ENCODE measurements at places on chromosomes 7 and 10.

- no peak for DNase-seq
Measured at GRCh38 chr10:50862719-50863118, 22.7 kb downstream of the A1CF start.

DNA sequence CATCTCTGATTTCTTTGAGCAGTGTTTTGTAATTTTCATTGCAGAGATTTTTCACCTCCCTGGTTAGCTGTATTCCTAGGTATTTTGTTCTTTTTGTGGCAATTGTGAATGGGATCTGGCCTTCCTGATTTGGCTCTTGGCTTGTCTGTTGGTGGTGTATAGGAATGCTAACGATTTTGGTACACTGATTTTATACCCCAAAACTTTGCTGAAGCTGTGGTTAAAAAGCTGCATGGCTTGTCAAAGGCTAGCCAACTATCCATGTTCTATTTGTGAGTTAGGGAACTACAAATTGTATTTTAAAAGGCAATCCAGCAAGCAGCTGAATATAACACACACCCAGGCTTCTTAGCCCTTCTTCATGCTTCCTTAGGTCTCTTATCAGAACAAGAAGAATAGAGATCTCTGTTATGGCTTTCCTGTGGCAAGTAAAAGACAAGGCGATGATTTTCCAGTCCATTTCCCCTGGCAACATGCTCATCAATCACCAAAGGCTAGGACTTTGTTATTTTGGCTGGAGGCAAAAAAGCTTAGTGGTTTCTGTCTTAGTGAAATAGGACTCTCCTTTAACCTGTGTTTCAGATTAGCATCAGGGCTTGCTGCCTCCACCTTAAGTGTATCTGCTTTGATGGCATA lies 77.5 kb downstream of the CDK6 start:
- no peak for DNase-seq

DNA sequence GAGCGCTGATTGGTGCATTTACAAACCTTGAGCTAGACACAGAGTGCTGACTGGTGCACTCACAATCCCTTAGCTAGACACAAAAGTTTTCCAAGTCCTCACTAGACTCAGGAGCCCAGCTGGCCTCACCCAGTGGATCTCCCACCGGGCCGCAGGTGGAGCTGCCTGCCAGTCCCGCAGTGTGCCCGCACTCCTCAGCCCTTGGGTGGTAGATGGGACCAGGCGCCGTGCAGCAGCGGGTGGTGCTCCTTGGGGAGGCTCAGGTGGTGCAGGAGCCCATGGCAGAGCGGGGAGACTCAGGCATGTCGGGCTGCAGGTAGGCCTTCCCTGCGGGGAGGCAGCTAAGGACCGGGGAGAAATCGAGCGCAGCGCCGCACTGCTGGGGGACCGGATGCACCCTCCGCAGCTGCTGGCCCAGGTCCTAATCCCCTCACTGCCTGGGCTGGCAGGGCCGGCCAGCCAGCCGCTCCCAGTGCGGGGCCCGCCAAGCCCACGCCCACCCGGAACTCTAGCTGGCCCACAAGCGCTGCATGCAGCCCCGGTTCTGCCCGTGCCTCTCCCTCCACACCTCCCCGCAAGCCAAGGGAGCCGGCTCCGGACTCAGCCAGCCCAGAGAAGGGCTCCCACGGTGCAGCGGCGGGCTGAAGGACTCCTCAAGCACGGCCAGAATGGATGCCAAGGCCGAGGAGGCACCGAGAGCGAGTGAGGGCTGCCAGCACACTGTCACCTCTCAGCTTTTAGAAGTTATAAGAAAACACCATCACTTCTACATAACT lies 128.9 kb downstream of the ZNF438 start:
- DNase-seq, result no peak

GRCh38 chr7:45240273-45240771 lies 82.7 kb downstream of the RAMP3 start:
- no peak for DNase-seq

DNA sequence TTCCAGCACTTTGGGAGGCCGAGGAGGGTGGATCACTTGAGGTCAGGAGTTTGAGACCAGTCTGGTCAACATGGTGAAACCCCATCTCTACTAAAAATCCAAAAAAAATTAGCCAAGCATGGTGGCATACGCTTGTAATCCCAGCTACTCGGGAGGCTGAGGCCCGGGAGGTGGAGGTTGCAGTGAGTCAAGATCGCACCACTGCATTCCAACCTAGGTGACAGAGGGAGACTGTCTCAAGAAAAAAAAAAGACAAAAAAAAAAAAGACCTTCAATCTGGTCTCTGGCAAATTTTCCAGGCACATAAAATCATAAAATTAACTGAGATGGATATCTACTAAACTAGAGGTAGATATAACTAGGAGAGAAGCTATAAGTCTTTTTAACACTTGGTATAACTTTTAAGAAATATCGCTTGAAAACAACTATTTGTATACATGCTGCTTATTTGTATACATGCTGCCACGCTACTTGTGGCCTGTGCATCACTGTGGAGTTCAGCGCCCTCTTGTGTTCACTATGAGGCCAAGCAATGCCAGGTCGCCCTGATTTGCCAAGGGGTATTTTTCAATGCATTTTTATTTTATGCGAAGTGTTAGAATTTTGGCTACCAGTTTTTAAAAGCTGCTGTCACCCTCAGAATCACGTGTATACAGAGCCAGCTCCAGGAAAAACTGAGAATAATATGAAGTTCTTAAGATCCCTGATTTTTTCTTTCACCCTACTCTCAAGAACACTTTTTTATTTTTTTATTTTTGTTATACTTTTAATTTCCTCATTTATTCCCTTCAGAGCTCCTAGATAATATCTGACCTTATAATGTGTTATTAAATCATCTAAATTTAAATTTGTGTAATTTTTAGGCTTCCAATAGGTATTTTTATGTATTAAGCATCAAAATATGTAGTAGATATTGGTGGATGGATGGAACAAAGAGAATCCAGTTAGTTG lies 26.7 kb downstream of the CYCS start:
- peak; percentile 70 for DNase-seq

- no peak for DNase-seq
Measured at GRCh38 chr10:48364659-48365405, 58.4 kb downstream of the MAPK8 start.

DNA sequence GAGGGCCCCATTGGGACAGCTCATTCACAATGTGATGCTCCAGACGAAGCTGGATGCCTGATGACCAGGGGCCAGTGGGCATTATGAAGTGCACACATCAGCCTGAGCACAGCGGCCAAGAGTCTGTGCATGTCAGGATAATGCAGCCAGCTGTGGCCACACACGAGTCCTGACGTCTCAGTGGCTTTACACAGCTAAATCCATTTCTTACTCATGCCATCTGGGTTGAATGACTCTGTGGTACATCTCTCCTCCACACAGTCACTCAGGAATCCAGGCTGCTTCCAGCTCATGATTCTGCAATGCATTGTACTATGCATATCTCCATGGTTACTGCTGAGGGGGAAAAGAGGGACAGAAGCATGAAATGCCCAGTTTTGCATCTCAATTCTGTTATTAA lies 123.6 kb downstream of the PRLHR start:
- DNase-seq, result no peak

DNA sequence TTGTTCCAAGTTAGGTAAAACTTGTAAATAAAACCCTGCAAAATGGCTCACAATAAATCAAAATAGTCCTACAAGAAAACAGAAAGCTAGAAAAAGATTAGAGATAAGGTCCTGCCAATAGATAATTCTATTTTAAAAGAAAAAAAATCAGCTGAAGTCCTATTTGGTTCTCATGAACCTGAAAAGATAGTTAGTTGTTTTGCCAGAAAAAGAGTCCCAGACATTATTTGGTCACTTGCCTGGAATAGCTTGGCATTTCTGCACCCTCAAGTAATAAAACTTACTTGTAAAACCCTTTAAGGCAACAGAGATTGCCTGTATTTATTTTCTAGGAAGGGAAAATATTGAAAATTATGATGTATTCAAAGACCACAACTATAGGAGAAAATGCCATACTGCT lies 47.7 kb downstream of the LRRN3 start:
- no peak for DNase-seq

DNA sequence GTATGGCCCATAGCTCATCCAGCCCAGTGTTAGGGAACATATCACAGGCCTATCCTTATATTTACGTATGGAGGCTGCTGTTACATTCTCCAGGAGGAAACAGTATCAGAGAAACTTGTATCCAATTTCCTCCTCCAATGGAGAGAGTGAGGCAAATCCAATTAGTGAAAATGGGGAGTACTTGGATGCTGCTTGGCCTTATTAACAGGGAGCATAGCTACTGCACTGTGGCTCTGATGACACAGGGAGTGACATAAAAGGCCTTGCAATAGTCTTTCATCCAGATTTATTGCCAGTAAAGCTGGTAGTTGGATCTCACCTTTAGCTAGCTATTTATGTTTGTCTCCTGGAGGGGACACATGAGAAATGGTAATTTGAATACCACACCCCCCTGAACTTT lies 313.2 kb upstream of the MTPN start:
- no peak for DNase-seq

DNA sequence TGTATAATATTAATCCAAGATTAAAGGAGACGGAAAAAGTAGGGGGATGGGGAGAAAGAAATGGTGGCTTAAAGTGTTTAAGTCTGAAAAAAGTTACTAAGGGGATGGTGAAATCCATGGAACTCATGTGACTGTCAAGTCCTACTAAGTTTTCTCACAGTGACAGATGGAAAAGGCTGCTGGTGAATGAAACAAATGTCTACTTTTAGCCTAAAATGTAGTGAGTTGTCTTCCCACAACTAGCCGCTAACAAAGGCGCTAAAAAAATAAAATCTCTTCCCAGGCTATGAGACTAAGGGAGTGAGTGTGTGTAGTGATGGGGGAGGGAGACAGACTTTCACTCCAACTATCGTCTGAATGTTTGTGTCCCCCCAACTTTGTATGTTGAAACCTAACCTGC lies 12.6 kb downstream of the VIM start:
- no peak for DNase-seq

GRCh38 chr10:3460420-3461128 lies 288.0 kb upstream of the PITRM1 start:
- DNase-seq, result no peak

GRCh38 chr7:95469187-95469586 lies 16.6 kb upstream of the ASB4 start:
- no peak for DNase-seq

- DNase-seq, result no peak
Measured at GRCh38 chr7:157263156-157263555, 73.6 kb upstream of the DNAJB6 start.

- DNase-seq, result no peak
Measured at GRCh38 chr7:141992156-141992555, 3.5 kb upstream of the MGAM start.

GRCh38 chr7:131443496-131443895 lies 112.9 kb downstream of the PODXL start:
- DNase-seq, result no peak

DNA sequence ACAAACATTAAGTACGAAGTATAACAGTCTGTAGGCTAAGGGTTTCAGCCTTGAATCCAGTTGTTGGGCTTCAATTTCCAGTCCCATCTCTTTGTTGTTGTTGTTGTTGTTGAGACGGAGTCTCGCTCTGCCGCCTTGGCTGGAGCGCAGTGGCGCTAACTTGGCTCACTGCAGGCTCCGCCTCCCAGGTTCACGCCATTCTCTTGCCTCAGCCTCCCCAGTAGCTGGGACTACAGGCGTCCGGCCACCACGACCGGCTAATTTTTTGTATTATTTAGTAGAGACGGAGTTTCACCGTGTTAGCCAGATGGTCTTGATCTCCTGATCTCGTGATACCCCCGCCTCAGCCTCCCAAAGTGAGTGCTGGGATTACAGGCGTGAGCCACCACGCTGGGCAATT lies 464.9 kb downstream of the ANKRD7 start:
- DNase-seq, result no peak

DNA sequence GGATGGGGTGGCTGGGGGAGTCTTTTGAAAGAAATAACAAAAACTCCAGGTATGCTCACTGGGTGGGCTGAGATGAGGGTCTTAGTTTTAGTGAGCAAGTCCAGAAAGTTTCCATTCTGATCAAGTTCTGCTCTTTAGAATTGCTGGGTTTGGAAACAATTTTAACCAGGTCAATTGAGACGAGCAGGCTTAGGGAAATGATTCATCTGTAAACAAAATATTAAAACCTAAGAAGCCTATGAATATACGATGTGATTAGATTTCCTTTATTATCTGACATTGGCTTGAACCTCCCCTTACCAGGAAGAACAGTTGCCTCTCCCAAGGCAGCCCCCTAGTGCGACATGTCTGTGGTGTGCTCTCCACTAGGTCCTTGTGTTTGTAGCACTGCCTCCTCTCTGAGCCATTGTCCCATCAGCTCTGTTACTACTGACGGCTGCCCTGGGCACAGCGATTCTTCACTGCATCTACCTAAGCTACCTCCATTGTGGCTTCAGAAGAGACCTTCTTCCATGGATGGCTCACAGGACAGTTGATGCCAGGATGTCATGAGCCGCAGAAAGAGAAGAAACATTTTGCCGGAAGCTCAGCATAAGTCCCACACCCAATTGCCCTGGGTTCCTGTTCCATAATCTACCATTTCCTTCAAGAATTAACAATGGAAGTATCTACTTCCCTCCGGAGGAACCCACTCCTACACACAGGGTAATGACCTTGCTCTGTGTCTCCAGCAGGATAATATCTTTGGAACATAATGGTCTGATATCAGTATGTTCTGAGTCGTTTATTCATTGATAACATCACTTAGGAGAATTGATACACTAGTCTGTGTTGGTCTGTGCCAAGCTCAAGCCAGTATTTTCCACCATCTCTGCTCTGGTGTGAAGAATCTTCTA lies 95.1 kb upstream of the ITGB1 start:
- no peak for DNase-seq

DNA sequence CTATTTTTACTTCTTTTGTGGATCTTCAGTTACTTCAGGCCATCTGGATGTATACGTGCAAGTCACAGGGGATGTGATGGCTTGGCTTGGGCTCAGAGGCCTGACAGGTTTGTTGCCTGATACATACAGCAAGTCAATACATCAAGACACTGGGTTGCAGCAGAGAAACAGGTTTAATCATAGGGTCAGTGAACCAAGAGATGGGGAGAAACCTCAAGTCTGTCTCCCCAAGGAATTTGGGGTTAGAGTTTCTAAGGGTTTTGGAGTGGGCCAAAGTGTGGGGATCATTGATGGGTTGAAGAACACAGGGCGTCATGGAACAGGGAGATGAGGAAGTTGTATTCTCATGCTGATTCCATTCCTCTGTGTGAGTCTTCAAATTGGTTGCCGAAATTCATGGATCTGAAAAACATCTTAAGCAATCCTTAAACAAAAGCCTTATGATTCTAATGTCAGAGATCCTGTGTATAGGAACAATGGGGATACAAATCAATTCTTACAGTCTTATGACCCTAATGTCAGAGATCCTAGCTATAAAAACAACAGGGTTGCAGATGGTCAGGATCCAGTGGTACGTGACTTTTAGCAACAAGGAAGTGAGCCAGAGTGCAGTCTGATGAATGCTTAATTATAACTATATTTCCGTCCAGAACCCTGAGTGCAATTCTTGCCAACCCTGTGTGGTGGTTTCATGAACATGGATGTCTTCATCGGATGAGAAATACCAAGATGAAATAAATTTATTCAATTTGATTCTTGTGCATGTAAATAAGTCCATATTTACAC lies 18.9 kb downstream of the OTUD1 start:
- no peak for DNase-seq

DNA sequence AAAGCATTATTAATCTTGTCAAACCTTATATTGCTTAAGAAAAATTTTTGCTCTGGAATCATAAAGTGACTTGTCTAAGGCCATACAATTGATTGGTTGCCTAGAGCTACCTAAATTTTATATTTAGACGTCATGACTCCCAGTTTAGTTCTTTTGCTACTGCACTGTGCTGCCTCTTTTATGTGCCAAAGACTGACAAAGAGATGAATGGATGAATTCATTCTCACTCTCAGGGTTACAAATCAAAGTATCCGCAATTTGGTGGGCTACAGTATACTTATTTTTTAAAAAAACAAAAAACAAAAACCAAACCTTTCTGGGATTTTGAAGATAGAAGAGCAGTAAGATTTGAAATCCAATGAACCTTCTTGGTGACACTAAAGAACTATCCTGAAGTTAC lies 27.7 kb upstream of the TMEM229A start:
- no peak for DNase-seq
